SK-N-DZ (cell line): ENCODE measurements at places on chromosomes 4 and X.

GRCh38 chr4:82125787-82126297, 247.9 kb downstream of the HNRNPD start:
- DNase-seq = no peak

- no peak for DNase-seq
Observed at GRCh38 chr4:164948975-164949374, 28.5 kb downstream of the TRIM61 start.

DNA sequence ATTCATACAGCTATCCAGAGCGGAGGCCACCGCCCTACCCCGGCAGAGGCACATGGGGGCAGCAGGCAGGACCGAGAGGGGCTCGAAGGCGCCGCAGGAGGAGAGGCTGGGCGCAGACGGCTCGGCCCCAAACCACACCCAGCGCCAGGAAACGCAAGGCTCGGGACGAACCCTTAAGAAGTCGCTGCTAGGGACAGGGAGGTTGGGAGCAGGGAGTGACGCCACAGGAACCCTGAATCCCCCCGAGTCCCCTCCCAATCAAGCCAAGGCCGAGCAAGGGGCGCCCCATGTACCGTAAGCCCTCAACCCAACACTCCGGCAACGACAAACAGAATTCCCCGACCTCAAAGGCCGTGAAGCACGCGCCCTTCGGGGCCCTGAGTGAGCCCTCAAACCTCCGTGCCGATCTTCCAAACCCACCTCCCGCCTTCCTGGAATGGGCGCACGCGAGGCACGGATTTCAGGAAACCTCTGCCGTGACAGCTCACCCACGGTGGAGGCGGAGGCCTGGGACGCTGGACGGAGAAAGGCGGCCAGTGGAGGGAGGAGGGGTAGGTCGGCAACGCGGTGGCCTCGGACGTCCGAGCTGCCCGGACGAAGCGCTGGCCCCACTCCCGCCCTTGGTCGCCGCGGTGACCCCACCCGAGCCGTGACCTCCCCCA, 1.8 kb downstream of the ZFYVE28 start:
- no peak for DNase-seq

DNA sequence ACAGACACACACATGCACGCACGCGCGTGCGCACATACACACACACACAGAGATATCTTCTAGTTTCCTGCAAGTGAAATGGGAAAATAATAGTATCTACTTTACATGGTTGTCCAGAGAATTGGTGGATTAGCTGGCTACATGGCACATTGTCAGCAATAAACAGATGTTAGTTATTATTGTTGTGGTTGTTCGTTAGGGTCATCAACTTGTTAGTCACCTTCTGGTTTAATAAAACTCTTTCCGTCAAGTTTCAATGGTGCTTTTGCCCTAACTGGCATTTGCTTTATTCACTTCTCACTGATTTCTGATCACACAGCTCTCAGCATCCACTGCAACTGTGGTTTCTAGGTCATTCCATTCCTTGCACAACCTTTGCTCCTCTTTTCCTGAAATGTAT, 25.4 kb upstream of the RASL11B start:
- no peak for DNase-seq

DNA sequence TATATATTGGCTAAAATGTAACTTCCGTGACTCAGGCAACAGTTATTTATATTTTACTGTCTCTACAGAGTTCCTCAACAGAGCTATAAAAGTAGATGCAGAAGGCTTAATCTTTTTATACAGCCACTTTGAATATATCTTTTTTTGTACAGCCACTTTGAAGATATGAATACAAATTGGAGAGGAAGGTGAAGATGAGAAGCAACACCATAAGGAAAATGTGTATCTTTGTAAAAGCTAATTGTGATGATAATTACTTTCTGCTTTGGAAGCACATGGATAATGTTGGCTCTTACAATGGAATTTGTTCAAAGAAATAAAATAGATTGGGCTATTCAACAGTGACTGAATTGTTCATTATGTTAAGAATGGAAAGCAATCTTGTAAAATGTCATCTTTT, 205.8 kb downstream of the ARAP2 start:
- DNase-seq = no peak

GRCh38 chrX:11929476-11929875, 171.4 kb downstream of the MSL3 start:
- DNase-seq = no peak

DNA sequence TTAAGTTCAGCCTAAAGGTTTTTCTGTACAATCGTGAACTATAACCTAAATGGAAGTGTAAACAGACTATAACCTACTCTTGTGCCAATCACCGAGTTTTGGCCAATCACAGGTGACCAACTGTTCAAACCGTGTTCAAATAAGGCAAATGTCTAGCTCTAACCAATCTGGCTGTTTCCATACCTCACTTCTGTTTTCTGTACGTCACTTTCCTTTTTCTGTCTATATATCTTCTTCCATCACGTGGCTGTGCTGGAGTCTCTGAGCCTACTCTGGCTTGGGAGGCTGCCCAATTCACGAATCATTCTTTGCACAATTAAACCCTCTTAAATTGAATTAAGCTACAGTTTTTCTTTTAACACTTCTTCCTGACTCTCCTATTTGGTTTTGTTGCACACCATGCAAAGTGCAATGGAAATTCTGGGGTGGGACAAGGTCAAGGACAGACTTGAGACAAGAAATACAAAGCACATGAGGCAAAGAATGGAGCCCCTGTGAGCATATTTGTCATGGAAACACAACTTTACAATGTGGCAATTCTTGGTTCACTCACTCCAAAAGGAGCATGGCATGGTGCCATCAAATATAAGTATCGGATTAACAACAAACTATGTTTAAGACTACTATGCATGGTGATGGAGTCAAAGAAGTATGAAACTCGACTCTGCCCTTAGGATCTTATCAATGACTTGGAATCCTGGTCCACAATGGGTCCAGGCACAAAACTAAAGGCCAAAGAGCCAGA, 115.7 kb upstream of the FAM9B start:
- DNase-seq = no peak

- no peak for DNase-seq
Observed at GRCh38 chr4:90537491-90537890, 410.3 kb downstream of the CCSER1 start.

DNA sequence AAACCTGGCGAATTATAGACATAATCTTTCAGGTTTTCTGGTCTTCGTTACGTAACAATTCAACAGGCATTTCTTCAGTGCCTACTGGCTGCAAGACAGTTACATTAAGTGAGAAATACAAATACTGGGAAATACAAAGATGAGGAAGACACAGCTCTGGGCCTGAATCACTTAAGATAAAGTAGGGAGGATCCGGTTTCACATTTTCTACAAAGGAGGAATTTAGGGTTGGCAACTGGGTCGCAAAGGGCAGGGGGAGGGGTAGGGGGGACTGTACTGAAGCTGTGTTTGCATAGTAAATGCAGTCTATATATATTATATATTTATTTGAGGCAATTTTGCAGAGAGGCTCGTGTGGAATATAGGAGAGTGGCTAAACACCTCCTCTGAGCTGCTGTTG, 107.4 kb downstream of the MAML3 start:
- DNase-seq = no peak

DNA sequence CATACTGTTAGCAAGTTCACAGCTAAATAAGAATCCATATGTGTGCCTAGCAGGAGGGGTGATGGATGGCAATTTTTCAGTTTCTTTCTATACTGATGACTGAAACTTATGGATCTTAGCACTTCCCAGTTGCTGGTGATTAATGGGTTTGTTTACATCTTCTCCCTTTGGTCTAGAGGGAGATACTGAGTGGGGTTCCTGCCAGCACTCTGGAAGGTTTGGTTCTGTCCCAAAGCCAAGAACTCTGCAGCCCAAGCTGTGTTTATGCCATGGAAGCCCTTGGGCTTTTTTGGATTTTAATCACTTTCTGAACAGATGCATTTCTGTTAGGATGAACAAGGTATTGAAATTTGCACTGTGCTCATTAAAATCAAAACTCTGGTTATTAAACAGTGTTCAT, 43.5 kb downstream of the DDIT4L start:
- no peak for DNase-seq

DNA sequence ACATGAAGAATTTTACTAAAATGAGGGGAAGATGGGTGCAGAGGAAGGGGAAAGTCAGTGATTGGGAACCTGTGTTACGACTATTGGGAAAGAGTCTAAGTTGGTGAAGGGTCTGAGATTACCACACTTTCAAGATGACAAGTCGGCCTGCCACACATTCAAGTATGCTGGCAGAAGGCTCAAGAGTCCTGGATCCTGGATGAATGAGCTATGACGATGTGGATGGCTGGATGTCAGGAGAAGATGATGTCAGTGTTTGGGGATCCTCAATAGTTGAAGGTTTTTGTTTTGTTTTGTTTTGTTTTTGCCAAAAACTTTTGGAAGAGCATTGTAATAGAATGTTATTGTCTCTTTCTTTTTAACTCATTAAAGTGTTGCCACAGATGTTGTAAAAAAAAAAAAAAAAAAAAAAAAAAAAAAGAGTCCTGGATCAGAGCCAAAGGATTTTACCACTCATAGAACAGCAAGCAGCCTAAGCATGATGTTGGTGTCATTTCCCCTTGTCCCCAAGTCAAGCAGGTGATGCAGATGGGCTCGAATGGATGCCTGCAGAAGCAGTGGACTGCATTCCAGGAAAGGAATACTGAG, 120.6 kb downstream of the REELD1 start:
- no peak for DNase-seq

GRCh38 chr4:112817933-112818593, 181.1 kb downstream of the LARP7 start:
- DNase-seq = peak; percentile 80

DNA sequence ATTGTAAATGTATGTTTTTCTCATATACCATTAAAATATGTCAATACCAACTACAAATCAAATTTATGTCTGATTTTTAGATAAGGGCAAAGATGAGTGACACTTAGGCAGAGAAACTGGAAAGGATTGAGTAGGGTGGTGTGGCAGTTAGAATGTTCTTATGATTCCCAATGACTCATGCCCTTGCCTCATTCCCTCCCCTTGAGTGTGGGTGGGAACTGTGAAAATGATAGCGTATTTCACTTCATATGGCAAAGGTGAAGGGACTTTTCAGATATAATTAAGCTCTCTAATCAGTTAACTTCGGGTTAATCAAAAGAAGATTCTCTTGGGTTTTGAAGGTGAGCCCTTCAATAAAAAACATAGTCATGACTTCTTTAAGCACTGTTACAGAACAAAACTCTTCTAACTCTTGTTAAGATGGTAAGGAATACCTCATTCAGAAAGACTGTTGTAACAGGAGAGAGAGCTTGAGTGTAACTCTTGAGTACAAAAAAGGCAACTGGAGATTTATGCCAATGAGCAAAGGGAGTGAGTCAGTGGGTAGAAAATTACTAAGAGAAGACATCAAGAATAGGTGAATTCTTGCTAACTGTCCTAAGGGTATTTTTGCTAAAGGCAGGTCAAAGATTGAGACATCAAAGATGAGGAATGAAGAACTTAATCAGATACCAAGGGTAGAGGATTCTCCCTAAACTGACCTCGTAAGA, 329.5 kb downstream of the KCTD8 start:
- DNase-seq = no peak

GRCh38 chrX:112270991-112271390, 188.4 kb upstream of the TRPC5 start:
- no peak for DNase-seq

DNA sequence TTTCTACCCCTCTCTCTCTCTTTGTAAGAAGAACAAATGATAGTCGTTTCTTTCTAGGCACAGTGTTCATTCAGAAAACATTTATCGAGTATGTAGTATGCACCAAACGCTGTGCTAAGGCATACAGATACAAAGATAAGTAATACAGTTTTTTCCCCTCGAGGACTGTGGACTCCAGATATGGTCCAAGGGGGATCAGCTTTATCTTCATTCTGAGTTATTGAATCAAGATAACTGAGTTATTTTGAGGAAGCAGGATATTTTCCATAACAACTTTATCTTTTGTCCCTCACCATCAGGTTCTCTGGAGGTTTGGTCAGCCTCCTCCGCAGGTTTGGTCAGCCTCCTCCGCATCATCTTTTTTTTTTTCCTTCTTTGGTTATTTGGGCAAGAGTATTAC, 15.0 kb downstream of the EREG start:
- DNase-seq = no peak

DNA sequence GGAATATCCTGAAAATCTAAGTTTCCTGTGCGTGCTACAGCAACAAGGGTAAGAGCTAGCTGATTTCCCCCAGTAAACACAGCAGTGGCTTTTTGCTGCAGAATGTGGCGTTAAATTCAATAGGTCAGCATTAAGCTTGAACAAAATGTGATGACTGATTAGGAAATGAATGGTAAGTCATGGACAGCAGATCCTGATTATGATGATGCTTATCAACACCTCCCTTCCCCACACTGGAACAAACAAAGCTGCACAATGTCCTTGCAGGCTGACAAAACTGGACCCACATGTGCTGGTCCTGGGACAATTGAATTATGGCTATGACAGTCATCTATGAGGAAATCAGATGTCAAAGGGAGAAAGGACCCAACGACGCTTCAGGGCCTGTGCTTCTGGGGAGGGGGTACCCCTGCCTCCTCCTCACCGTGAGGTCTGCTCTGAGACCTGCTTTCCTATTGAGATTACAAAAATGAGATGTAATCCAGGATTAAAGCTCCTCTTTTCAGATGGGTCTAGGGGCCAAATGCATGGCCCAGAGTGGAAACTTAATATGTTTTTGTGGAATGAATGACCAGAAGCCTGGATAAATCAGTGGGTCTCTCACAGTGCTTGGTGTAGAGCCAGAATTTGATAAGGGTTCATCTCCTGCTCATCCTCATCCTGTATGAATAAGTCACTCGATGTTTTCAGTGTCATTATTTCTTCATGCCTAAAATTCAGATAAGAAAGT, 32.0 kb upstream of the BOD1L1 start:
- peak; percentile 66 for DNase-seq

- peak; percentile 3 for DNase-seq
Observed at GRCh38 chrX:31213941-31214340, 142.1 kb upstream of the FTHL17 start.

DNA sequence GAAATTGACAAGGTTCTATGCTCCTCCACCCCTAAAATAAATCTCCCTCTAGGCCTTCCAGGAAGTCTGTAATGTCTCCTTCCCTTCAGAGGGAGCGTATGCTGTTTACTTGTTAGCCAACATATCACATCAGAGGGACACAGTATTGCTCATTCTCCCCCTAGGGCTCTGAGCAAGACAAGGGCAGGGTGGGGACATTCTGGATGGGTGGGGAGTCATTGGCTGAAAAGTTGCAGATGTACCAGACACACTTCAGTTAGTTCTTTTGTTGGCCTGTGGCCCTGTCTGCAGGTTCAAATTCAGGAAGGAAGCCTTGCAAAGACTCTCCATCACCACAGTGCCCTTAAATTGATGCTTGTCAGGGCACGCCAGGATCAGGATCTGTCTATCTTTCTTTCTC, 106.3 kb upstream of the TEX13D start:
- no peak for DNase-seq

- no peak for DNase-seq
Observed at GRCh38 chrX:545452-545885, 85.1 kb upstream of the SHOX start.

- no peak for DNase-seq
Observed at GRCh38 chrX:6568031-6568430, 33.1 kb upstream of the VCX3A start.
